RWPE1 (cell line): ENCODE measurements at places on chromosomes 7 and 10.

- peak; percentile 69 for DNase-seq
Observed at GRCh38 chr7:100483090-100483721, 521 bp upstream of the NYAP1 start.

DNA sequence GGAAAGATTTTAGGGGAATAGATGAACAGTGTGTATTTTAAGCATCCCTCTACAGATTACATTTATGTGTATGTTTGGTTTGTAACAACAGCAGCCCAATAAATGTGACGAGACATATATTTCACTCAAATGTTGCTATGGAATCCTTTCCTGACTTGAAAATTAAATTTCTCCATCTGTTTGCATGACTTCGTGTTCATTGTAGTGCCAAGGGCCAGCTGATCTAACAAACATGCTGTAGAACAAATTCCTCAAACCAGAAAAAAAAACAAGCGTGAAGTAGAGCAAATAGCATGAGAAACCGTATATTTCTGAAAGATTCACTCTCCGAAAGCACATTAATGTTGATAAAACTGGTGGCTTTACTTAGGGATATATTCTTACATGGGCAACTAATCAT, 87.8 kb downstream of the NRCAM start:
- no peak for DNase-seq

GRCh38 chr10:122637376-122637775, 62.3 kb downstream of the C10orf120 start:
- no peak for DNase-seq

- DNase-seq: no peak
Observed at GRCh38 chr10:132373241-132373955, 23.6 kb upstream of the PWWP2B start.

DNA sequence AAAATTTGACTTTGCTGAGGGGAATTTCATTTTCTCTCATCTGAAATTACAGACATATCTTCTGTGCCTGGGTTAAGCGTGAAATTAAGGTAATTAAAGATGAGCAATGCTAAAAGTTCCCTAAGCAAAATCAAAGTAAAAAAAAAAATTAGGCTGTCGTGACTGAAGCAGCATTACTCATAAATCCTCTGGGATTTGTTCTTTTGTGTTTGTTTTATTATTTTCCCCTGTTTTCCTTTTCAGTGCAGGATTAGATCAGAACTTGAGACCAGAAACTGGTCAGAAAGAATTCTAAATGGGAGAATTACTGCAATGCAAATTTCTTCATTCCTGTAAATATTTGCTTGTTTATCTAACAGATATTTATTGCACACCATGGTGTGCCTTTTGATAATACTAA, 141.4 kb upstream of the BET1 start:
- DNase-seq: no peak

GRCh38 chr7:44534087-44534486, 7.0 kb downstream of the NPC1L1 start:
- no peak for DNase-seq

GRCh38 chr7:2523461-2523936, 3.9 kb downstream of the LFNG start:
- peak; percentile 82 for DNase-seq
